Caco-2 (cell line): ENCODE measurements at places on chromosomes 1 and 21. TPM values are rescaled to one million over a fixed set of nuclear protein-coding genes. Genes with fewer than 3 reads are reported as not detected.

DNA sequence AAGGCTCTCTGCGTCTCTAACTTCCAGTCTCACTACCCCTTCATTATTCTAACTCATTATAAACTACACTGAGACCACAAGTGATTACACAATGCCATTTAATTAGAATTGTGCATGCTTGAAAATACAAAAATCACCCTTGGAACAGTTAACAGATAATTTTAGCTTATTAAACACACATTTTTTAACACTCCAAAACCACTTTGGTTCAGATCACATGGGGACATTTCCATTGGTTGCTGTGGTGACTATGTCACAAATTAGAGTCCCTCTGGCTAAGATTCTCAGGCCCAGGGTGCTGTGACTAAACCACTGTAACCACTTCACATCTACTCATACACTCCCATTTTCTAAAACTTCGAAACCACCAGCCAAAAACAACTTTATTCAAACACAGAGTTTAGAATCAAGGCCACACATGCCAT is 43.0 kb downstream of the JAK1 start:
- H3K4me3 ChIP-seq = no peak overlapping the region
- H3K27ac ChIP-seq = no peak overlapping the region
- DNase-seq = no peak

KDF1 gene
- 13.5 and 14.1 TPM in 2 replicates for total RNA-seq

DNA sequence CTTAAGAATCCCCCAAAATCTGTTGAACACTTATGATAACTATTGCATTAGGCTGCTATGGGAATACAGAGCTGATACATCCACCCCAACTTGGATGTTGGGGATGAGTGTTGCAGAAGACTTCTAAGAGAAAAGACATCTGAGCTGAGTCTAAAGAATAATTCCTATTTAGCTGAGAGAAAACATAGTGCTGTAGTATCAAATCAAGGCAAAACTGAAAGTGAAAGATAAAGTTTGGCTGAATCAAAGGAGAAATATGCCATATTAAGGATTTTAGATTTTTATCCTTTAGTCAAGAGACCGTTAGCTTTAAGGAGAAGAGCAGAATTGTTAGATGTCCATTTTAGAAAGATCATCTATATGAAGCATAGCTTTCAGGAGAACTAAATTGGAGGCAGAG is 726.9 kb upstream of the PTBP2 start:
- H3K4me3 ChIP-seq = no peak overlapping the region
- no peak for DNase-seq
- no peak overlapping the region for H3K27ac ChIP-seq
- H3K27me3 ChIP-seq = no peaks in the 10 kb centered on the region
- no peaks in the 10 kb centered on the region for H3K36me3 ChIP-seq
- no peaks in the 10 kb centered on the region for H3K4me1 ChIP-seq

DNA sequence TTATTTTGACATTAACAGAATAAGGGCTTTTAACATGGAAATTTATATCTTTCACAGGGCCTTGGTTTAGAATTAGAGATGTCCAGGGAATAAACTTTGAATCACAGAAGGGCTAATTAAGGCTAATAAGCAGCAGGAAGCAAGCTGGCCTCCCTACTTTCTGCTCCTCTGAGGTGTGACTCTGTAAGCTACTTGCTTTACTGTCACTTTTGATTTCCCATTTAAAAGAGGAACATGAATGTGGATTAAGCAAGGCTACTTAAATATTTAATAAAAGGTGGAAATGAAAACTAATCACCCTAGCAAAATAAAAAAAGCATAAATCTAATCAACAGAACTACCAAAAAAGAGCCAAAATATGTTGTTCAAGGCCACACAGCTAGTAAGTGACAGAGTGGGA is 28.9 kb upstream of the CD5L start:
- H3K36me3 ChIP-seq = no peaks in the 10 kb centered on the region
- H3K4me3 ChIP-seq = no peak overlapping the region
- no peak overlapping the region for H3K27ac ChIP-seq
- H3K4me1 ChIP-seq = no peaks in the 10 kb centered on the region
- H3K27me3 ChIP-seq = no peaks in the 10 kb centered on the region

ZNF695 gene
- 24.7 and 25.2 TPM in 2 replicates for total RNA-seq

DNA sequence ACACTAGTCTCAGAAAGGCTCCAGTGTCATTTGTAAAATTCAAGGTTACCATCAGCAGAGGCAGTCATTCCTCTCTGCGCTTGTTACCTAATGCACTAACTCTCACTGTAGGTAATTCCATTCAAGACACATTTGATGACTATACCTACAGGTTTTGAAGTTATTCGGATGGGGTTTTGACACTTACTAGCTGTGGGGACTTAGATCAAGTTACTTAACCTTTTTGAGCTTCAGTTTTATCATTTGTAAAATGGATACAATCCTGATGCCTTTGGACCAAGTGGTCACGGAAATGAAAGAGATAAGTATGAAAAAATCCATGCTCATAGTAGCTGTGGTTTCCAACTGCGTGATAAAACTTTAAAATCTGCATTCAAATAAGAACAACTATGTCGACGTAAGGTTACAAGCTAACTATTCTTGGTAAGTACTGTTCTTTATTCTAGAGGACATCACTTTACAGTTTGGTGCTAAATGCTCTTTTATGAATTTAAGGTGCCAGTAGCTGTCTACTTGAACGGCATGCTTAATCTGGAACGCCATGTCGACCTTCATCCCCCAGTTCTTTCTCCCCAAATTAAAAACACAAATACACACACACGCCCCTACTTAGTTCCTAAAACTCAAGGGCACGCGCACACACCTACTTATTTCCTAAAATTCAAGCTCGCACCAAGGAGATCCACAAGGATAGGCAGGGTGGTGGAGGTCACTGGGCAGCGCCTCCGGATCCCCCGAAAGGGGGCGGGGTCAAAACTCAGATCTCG is 550 bp upstream of the NFYC start:
- H3K27me3 ChIP-seq = no peaks in the 10 kb centered on the region
- DNase-seq = no peak
- peak overlapping the region; percentile 98 for H3K27ac ChIP-seq
